ENCODE measurements at places on chromosomes 12 and 14. TPM values are rescaled to one million over a fixed set of nuclear protein-coding genes. Genes with fewer than 3 reads are reported as not detected.

PLEKHG7 gene
- total RNA-seq = not detected

TNS2 gene
- total RNA-seq = 8.7 TPM

C12orf50 gene
- total RNA-seq = not detected

DYNC1H1 gene
- total RNA-seq = 226 TPM

SRGAP1 gene
- total RNA-seq = 0.92 TPM

EXOC5 gene
- total RNA-seq = 53.0 TPM

TMPRSS12 gene
- total RNA-seq = not detected

FBRSL1 gene
- total RNA-seq = 26.6 TPM

HECTD4 gene
- total RNA-seq = 11.9 TPM

LAG3 gene
- 2.0 TPM for total RNA-seq

KCNMB4 gene
- total RNA-seq = 22.2 TPM

DNA sequence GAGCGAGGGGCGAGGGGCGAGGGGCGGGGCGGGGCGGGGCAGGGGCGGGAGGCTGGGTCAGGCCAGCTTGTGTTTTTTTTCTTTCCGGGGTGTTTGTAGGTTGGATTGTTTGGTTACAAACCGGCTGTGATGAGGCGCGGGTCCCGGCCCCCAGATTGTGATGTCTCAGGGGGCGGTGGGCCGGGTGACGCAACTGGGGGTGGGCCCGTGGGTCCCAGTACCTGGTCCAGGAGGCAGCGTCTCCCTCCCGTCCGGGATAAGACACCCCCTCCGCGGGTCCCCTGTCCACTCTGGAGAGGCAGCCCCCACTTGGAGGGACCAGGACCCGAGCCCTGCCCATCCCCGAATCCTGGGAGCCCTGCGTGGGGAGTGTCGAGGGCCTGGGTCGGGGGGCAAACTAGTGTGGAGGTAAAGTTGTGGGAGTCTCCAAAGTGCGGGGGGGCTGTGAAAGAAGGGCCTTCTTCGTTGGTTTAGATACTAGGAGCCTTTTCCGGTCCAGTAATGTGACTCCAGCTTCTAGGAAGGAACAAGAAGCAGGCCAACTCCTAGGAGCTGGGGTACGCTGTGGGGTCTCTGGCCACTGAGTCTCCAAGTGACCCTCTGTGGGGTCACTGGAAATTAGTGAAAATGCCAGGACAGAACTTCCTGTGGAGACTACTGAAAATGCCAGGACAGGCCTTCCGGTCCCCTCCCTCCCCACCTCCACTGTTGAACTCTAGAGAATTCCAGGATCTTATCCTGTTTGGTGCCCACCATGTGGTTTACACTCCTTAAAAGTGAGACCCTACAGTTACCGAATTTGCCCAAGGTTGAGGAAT lies 579 bp upstream of the CLMN start:
- DNase-seq = no peak

DNA sequence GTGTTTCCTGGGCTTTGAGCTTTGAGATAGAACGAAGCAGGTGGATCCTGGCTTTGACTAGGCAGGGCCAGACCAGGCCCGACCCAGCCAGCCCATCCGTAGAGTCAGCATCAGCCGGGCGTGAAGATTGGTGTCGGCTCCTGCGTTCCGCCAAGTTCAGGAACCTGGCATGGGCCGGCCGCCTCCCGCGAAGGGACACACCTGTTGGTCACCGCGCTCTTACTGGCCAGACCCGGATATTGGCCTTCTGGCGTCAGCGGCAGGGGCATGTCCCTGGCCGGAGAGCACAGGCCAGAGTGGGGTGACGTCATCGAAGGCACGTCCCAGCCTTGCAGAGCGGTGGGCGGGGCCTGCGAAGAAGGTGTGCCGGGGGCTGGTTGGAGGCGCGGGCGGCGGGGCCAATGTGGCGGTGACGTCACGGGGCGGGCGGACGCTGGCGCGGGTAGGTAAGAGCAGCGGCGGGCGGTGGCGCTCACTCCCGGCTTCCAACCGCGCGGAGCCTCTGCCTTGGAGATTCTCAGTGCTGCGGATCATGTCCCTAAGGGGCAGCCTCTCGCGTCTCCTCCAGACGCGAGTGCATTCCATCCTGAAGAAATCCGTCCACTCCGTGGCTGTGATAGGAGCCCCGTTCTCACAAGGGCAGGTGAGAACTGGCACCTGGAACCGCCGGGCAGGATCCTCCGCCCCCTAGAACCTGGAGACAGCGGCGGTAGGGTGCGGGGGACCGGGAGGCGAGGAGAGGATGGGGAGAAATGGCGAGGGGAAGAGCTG lies at the start of gene ARG2:
ARG2 (plus strand) TSS at position 475 of the 771 bp plus-strand sequence; CDS start at position 533, 58 bp downstream.
- DNase-seq = peak; percentile 97

GRCh38 chr12:115440438-115440837 lies 756.5 kb upstream of the TBX3 start:
- DNase-seq = no peak

GRCh38 chr12:27186022-27186839 lies 57.9 kb upstream of the STK38L start:
- DNase-seq = no peak

- no peak for DNase-seq
Observed at GRCh38 chr14:72617391-72618031, 276.4 kb downstream of the DPF3 start.

- DNase-seq = no peak
Observed at GRCh38 chr12:78483767-78484315, 380.7 kb upstream of the SYT1 start.

DNA sequence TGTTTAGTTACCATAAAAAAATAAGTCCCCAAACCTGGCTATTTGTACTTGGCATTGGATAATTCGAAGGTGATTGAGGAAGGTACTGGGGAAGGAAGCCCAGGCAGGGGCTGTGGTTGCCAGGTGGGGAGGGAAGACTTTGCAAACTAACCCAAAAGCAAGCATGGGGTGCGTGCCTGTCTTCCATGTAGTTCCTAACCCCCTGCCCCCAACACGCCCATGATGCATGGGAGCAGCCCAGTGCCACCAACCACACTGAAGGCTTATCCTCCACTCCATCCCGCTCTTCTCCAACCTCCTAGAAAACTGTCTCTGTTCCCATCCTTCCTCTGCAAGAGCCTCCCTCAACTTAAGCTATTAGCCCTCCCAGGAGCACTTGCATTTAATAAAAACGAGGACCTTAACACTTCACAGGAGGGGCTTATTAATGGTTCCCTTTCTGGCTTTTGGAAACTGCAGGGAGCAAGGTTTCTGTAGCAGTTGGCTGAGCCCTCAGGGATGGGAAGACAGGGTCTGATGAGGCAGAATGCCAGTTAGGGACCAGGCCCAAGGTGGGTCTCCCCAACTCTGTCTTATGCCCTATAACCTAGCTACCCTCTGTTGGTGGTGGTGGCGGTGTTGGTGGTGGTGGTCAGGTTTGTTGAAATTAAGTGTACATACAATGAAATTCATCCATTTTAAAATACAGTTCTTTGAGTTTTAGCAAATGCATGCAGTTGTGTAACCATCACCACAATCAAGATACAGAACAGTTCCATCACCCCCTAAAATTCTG lies 96.0 kb downstream of the ZFP36L1 start:
- DNase-seq = no peak

DNA sequence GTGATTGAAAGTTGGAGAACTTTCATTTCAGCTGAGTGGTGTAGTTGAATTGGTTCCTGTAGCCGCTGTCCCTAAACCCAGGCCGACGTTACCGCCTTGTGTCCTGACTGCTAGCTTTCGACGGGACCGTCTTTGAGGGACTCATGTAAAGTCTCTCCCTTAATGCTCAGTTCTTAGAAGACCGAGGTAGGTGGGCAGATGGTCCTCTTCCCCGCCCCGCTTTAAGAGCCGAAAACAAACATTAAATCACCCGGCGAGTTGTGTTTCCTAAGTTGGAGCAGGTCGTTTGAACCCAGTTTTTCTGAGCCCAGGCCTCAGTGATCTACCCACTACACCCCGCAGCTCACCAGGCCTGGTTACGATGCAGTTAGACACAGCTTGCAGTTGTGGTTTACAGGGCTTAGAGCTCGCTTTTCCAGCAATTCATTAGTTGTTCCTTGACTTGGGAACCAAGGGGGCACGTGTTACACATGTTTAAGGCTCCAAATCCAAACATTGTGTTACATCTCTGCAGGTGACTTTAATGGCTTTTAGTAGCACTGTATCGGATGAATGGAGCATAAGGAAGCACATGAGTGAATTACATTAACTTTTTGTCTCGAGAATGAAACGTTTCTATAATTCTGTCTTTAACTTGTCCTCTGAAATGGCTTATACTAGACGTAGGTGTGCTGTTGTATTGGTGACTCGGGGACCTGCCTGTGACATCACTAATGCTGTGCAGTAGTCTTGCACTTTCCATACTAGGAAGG lies 790 bp downstream of the NEDD1 start:
- peak; percentile 20 for DNase-seq

- peak; percentile 50 for DNase-seq
Observed at GRCh38 chr14:67734675-67735074, 33.0 kb downstream of the RDH12 start.

DNA sequence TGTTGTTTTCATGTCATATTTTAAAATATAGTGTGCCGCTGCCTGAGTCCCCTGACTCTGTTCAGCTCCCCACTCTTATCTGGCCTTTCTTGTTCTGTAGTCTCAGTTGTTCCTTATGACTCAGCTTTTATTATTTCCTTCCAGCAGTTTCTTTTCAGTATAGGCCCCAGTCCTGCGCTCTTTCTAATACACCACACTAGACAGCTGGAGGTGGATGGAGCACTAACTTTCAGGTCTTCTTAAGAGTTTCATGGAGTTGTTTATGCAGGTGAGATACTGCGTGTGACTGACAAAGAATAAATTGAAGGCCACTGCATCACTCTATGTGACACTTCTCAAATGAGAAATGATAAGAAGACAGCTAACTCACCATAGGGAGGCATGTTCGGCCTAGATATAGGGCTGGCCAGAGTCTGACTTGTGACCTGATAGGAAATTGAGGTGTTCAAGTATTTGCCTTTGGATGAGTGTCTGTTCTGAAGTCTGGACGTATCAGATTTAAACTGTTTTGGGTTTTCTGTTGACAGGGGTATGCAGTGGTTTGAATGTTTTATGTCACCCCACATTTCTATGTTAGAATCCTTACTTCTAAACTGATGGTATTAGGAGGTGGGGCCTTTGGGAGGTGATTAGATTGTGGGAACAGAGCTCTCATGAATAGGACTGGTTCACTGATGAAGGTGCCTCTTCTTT lies 60.8 kb upstream of the CLMN start:
- no peak for DNase-seq

DNA sequence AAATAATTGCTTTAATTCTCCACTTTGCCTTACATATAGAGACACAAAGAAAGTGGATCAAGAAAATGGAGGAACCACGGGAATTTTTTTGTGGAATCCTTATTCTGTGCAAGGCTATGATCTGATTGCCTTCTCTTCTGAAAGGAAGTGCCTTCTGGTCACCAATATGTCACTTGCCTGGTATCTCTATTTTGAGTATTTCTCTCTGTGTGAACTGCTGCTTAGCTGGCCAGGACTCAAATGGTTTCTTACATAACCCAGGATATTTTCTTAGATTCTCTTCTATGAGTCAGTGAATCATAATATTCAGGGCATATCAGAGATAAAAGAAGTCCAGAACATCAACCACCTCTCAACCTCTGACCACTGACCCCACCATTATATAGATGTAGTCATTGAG lies 156.1 kb downstream of the DIO2 start:
- DNase-seq = no peak

- DNase-seq = no peak
Observed at GRCh38 chr12:26798640-26799039, 34.4 kb downstream of the ITPR2 start.

GRCh38 chr12:113083863-113084435 lies 27.4 kb downstream of the DTX1 start:
- no peak for DNase-seq

GRCh38 chr14:71815110-71815509 lies 117.1 kb upstream of the RGS6 start:
- DNase-seq = no peak

- DNase-seq = no peak
Observed at GRCh38 chr14:79473651-79474050, 737.7 kb downstream of the DIO2 start.

- DNase-seq = no peak
Observed at GRCh38 chr12:28032811-28033537, 60.4 kb upstream of the PTHLH start.

DNA sequence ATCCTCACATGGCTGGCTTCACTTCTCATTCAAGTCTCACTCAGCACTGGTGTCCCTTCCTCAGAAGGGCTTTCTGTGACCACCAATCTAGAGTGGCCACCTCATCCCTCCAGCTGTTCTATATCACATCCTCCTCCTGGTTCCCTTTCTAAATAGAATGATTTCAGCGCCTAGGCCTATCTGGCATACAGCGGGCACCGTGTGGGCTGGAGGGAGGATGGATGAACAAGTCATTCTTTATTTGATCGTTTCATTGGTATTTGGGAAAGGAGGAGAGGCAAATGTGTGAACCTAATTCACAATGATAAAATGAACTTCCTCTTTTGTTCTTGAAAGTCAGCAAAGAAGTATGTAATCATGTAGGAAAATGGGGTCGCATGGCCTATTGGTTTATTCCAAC lies 394.2 kb downstream of the DPF3 start:
- no peak for DNase-seq

DNA sequence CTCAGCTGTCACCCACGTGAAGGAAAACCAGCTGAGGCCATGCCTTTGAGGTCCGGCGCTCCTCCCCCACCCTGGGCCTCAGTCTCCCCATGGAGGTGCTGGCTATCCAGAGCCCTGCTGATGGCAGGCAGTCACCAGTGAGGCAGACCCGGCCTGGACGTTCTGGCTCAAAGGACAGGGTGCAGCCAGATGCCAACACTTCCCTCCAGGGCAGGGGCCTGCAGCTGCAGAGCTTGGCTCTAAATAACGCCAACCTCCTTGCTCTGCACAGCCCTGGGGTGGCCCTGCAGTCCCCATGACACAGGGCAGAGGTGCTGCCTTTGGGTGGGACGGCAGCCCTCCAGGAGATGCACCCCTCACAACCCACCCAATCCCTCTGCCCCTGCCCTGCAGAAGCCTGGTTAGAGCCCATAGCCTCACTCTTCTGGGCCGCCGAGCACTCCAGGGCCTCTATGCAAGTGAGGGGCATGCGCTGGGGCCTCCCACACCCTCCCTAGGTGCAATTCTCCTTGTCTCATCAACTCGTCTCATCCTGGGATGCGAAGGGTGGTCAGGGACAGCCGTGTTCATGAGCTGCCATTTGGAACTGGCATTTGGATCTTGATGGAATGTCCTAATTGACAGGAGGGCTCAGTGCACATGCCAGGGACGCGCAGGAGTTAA lies 30.4 kb downstream of the CCDC85C start:
- no peak for DNase-seq

DNA sequence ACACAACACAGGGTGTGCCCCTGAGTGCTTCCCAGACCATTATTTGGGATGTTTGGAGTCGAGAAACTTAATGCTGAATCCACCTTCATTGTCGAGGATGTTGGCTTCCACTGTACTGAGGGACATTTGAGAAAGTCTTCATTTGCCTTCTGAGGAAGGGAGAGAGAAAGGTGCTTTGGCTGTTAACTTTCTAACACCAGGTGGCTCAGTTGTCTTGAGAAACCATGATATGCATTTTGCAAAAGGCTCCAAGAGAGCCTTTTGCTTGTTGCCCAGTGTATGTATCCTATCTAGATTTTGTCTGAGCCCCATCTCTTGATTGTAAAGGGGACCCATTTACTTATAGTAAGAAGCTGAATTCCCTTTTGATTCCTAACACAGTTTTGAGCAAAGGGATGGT lies 28.6 kb upstream of the NRXN3 start:
- DNase-seq = no peak

- no peak for DNase-seq
Observed at GRCh38 chr14:70706177-70706576, 64.5 kb downstream of the TTC9 start.
